ENCODE measurements at places on chromosomes 16 and 17.

DNA sequence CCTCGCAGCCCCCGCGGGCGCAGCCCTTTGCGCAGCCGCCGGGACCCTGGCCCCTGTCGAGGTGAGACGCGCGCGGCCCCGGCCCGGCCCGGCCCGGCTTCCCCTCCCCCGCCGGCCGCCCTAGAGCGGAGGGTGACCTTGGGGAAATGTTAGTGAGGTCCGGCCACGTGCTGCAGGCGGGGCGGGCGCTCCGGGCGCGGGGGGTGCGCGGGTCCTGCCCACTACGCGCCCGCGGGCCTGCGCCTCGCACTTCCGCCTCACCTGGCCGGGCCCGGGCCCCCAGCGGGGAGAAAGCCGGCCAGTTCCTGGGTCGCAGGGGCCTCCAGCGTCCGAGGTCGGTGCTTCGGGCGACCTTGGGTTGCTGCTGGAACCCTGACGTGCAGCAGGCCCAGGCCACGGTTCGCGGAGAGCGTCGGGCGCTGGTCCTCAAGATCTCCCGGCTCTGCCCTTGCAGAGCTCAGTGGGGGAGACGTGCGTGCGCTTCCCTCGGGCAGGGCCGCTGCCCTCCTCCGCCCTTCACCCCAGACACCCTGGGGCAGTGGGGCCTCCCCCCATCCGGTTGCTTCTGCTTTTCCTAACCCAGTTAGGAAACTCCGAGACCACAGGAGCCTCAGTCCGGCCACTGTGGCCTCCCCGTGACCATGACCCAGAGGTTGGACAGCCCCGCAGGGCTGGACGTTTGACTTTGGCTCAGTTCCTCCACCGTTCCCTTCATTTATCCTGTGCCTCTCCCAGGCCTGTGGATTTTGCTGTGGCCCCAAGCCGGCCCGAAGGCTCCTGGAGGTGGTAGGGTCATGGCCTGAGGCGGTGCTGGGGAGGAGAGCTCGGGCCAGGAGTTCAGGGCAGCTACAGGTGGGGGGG, 791 bp downstream of the MCRIP2 start:
- DNase-seq, result no peak

- no peak for DNase-seq
Observed at GRCh38 chr17:17075125-17075781, 33.0 kb downstream of the MPRIP start.

GRCh38 chr17:28900986-28901726, 1.7 kb downstream of the DHRS13 start:
- DNase-seq, result no peak

GRCh38 chr16:1327619-1327947, 5.9 kb upstream of the BAIAP3 start:
- no peak for DNase-seq

- DNase-seq, result no peak
Observed at GRCh38 chr17:46768540-46768870, 50.0 kb downstream of the WNT3 start.

GRCh38 chr17:79126139-79126538, 51.5 kb downstream of the ENGASE start:
- DNase-seq, result no peak

- no peak for DNase-seq
Observed at GRCh38 chr16:66881014-66881417, 701 bp downstream of the PDP2 start.

DNA sequence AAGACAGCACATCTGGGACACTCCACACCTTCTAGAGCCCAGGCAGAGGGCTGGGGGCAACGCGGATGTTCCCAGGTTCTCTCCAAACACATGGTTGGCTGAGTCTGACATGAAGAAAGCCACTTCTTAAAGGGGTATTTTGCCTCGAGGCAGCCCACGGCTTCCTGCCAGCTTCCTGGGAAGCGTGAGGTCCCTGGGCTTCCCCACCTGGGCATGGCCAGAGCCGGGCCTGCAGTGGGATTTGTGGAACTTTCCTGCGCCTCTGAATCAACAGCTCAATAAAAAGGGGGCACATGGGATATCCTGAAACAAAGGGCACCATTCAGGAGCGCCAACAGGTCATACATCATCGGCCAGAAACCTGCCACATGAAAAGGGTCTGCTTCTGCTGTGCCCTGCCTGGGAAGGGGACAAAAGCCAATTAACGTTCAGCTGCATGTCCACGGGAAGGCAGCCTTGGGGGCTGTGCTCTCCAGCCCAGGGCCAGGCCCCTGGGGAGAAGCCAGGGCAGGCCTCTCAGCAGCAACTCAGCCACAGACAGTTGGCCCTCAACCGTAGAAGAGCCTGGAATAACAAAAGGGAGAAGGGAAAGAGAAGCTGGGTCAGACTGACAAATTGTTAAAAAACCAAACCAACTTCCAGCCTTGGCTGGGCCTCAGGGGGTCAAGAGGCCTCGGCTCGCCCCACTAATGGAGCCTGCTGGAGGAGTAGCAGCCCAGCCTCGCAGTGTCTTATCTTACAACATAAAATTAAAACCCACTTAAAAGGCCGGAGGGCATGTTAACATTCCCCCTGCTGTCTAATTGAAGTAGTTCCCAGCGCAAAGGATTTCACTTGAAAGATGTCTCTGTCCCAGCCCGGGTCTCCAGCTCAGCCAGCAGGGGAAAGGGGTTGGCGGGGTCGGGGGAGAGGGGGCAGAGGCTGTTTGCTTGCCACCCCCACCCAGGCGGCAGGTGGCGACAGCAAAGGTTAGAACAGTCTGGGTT, 34.2 kb downstream of the TBX4 start:
- peak; percentile 41 for DNase-seq

GRCh38 chr17:48575066-48575582, 3.0 kb downstream of the HOXB4 start:
- DNase-seq, result no peak

DNA sequence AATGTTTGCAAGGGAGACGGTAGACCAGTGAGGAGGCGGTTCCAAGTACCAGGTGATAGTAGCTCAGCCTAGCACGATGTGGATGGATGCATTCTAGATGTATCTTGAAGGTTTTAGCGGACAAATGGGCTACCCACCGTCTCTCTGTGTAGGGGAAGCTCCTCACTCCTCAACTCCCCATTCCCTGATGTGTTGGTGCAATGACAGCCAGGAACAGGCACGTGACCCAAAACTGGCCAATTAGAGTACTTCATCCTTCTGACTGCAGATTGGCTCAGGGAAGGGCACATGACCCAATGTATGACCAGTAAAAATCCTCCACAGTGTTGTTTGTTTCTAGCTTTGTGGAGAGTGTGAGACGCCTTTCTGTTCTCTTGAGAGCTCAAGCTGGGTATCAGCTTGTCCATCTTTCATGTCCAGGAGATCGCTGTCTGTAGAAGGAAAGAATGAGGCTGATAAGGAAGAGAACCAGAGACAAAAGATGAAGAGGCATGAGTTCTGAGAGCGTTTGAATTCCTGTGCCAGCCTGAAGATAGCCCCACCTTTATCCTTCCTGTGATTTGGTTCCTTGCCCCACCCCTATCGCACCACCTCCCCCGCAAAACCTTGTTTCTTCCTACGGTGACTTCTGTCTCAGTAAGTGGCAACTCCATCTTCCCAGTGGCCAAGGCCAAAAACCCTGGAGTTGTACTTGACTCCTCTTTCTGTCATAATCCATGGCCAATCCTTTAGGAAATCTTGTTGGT, 2.3 kb upstream of the BORCS6 start:
- peak; percentile 91 for DNase-seq

DNA sequence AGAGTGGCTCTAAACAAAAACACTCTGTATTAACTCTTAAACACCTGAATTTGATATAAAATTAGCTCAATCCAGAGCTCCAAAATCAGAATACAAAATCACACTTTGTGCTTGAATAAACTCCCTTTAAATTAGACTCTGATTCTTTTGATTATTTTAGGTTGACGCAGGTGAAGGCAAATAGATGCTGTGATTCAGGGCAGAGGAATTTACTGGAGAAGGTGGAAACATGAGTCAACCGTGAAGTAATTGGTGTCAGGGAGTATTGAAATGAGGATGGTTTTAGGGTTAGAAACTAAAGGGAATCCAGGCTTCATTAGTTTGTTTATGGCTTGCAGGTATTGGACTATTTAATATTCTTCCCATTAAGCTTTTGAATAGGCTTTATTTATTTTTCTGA, 37.1 kb upstream of the TEKT1 start:
- DNase-seq, result no peak

GRCh38 chr17:35726953-35727460, 4.4 kb upstream of the RASL10B start:
- DNase-seq, result no peak

- no peak for DNase-seq
Observed at GRCh38 chr17:79956853-79957252, 78.8 kb downstream of the TBC1D16 start.

- no peak for DNase-seq
Observed at GRCh38 chr16:86706726-86707125, 128.4 kb downstream of the FOXL1 start.

- DNase-seq, result no peak
Observed at GRCh38 chr16:4566144-4566543, 10.0 kb downstream of the C16orf96 start.
